Aorta (tissue), 5 donors: ENCODE measurements at places on chromosomes 3 and 15.

DNA sequence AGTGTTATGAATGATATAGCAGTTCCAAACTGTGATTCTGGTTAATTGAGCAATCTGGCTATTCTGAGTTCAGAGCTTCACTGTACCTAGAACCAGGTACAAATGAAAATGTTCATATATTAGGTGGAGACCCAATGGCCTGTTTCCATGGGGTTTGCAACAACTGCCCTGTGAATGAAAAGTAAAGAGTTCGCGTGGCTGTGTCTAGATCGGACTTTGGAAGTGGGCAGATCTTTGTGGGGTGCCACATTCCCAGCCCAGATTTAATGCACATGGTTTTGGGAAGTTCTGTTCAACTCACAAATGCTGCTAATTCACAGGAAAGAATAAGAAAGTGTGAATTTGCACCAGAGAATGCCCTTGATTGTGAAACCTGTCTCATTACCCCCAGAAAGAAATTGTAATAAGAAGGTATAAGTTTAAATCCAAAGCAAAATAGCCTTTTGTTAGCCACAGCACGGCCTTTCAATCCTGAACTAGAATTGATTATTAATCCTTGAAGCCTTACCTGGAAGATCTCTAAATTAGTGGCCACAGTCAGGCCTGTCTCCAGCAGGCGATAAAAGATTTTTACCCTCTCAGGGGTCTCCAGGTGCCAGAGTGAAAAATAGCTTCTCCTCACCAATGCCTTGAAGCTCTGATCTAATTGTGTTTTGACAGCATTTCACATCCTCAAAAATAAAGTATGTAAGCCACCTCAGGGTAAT, 22.6 kb downstream of the WHAMM start:
- no peak for DNase-seq

- DNase-seq: no peak
These were observed 81.3 kb upstream of the ABI3BP start for GRCh38 chr3:101074518-101074917.

GRCh38 chr3:143650120-143650519, 198.1 kb downstream of the SLC9A9 start:
- no peak for DNase-seq

- peak; percentile 94 for DNase-seq
These were observed at the start of gene UBE2Q2 for GRCh38 chr15:75842722-75843677. Gene UBE2Q2 (plus strand): TSS chr15:75843447. CDS start chr15:75843667, 220 bp downstream.

- DNase-seq: no peak
These were observed 122.9 kb downstream of the AKAP13 start for GRCh38 chr15:85503151-85503799.

GRCh38 chr3:133408961-133409360, 9.1 kb downstream of the BFSP2 start:
- DNase-seq: no peak

- no peak for DNase-seq
These were observed 76.8 kb downstream of the VGLL4 start for GRCh38 chr3:11566916-11567315.

DNA sequence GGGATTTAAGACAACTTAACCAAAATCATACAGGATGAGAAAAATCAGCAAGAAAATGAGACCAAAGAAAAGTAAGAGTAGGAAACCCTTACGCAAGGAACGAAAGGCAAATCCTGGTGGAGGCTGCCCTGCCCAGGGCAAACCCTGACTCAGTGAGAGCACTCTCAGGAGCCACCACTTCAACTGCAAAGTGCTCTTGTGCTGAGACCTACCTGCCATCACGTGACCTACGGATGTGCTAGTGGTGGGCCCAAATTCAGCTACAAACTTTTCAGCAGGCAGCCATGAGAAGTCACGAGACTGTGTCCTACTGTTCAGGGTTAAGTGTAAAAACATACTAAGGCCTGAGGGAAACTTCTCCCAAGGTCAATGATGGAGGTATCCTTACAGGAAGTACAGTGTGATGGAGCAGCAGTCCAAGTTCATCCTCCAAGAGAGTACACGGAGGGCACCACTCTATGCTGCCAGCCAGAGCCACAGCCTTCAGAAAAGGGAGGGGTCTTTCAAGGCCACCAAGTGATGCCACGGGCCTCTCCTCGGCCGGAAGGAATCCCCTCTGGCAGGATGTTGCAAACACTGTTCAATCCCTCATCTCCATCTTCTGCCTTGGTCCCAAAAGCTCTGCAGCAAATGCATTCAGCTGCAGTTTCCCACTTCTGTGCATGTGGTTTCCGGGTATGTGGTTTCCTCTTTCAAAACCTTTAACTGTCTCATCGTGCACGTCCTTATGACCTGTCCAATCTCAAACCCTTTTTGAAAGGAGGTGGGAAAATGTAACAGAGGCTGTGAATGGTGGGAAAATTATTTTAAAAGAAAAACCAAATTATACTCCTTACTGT, 9.5 kb downstream of the CHSY1 start:
- no peak for DNase-seq

DNA sequence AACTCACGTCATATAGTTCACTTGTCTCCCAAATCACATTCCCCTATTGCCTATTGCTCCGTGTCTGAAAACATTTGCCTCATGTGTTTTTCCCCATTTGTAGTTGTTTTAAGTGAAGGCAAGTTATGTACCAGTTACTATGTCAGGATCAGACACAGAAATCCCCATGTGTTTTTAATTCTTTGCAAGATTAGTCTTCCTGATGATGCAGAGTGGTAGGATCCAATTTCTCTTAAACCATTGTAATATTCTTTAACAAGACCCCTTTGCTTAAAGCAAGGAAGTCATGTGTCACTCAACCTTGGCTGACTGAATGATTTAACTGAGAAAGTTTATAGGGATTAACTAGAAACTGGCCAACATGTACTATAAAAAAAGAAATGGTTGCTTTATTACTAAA, 164.4 kb downstream of the OPA1 start:
- DNase-seq: no peak

DNA sequence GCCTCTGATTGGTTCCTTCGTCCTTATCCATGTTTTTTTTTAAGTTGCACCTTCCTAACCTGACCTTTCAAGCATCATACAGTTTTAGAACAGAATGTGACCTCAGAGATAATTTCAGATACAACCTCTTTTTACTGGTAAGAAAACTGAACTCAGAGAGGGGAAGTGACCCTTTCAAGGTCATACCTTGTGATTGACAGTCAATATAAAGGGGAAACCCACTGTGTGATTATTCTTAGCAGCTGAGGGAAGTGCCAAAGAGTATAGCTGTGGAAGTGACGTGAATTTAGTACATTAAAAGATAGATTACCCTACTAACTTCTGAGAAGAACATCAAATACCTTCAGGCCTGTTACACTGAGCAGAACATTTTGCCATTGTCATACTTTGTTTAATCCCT, 319.4 kb downstream of the NEK10 start:
- no peak for DNase-seq

DNA sequence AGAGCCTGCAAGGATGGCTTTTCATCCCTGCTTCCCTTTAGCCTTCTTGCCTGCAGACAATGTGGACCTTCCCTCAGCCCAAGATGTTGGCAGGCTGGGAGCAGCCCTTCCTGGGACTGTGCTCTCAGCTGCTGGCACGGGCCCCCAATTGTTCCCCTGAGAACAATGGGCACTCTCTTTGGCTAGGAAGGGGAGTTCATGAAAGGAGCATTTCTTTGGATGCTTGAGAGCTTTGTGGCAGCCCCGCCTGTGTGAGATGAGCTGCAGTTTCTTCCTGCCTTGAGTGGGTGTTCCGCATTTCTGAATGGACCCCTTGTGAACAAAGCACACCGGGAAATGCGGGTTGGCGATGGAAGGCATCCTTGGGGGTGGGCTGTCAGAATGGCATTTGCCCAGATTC, 35.0 kb upstream of the BSN start:
- DNase-seq: no peak

DNA sequence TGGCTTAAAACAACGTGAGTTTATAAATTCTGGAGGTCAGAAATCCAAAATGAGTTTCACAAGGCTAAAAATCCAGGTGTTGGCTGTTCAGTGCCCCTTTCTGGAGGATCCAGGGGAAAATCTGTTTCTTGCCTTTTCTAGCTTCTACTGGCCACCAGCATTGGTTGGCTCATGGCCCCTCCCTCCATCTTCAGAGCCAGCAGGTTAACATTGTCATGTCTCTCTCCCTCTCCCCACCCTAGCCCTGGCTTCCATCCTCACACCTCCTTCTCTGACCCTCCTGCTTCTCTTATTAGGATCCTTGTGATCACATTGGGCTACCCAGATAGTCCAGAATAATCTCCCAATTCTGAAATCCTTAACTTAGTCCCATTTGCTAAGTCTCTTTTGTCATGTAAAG, 32.9 kb upstream of the MGLL start:
- DNase-seq: no peak

DNA sequence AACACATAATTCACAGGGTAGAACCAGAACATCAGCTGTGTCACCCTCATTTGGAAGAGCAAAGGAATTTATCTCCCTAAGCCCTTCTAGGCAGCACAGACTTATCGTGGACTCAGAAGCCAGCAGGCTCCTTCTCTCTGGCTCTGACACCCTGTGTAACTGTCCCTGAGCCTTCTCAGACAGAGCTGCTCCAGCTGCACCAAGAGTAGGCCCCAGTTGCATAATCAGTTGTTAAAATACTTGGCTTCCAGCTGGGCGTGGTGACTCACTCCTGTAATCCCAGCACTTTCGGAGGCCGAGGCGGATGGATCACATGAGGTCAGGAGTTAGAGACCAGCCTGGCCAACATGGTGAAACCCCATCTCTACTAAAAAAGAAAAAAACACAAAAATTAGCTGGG, 49.4 kb upstream of the ACVR2B start:
- no peak for DNase-seq

- no peak for DNase-seq
These were observed 618 bp downstream of the PARL start for GRCh38 chr3:183884097-183884426.

GRCh38 chr3:59425371-59425770, 375.5 kb upstream of the CFAP20DC start:
- no peak for DNase-seq

GRCh38 chr3:43869491-43869890, 178.8 kb downstream of the ABHD5 start:
- peak; percentile 9 for DNase-seq

GRCh38 chr15:74375303-74375693, 7.9 kb upstream of the CYP11A1 start:
- peak; percentile 88 for DNase-seq

DNA sequence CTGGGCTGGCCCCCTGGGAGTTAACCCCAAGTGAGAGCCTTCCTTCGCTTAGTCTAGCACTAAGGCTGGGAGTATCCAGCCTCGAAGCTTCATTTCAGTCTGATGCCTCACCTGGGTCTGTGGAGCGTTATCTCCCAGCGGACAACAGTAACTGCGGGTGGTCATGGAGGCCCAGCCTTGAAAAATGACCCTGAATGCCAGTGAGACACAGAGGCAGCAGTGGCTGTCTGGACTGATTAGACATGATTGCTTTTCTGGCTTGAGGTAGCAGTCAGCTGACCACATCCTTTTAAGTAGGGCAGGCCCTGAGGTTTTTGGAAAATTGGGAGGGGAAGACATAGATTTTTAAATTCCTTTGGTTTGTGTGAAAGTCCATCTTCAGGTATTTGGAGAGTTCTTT, 28.2 kb upstream of the TRIM59 start:
- no peak for DNase-seq

GRCh38 chr3:166324401-166324800, 487.2 kb upstream of the BCHE start:
- no peak for DNase-seq

DNA sequence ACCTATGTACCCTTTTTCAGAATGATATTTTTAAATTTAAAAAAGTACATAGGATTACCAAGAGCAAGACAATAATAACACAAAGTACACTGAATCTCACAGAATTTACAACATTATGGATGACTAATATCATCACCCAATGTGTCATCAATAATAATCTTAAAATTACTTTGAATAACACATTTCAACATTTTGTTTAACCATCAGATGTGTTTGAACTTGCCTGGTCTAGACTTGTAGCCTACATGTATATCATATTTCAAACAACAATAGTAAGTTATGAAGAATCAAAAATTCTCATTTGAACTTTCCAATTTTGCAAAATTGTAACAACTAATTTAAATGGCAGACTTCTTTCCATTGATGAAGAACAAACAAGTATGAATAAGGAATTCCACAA, 15.1 kb downstream of the LRRC3B start:
- no peak for DNase-seq

DNA sequence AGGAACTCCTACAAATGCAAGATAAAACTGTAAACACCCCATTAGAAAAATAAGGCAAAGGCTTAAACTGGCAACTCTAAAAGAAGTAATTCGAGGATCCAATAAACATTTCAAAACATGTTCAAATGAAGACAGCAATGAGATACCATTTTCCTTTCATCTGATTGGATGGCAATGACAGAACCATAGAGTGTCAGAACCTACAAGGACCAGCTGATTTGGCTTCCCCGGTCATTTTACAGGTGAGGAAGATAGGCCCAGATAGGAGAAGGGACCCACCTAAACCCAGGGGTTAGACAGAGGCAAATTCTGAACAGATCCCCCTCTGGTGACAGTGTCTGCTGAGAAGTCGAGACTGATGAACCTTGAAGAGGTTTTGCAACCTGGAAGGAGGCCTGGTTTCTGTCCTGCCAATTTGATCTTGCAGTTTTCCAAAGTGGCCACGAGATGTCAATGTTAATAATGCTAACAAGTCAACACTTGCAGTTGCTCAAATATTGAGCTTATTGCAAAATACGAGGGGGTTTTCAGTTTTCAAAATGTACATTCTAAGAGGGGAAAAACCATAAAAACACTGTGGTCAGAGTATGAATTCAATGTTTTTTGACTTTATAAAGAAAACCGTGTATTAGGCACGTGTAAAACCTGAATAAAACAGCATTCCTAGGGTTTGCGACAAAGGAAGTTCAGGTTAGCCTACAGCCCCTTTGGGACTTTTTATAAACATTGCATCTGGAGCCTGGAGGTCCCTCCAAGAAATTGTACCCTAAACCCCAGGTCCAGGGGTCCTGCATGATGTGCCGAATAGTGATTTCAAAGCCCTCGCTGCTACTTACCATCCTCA, 21.5 kb downstream of the CFAP161 start:
- DNase-seq: no peak

DNA sequence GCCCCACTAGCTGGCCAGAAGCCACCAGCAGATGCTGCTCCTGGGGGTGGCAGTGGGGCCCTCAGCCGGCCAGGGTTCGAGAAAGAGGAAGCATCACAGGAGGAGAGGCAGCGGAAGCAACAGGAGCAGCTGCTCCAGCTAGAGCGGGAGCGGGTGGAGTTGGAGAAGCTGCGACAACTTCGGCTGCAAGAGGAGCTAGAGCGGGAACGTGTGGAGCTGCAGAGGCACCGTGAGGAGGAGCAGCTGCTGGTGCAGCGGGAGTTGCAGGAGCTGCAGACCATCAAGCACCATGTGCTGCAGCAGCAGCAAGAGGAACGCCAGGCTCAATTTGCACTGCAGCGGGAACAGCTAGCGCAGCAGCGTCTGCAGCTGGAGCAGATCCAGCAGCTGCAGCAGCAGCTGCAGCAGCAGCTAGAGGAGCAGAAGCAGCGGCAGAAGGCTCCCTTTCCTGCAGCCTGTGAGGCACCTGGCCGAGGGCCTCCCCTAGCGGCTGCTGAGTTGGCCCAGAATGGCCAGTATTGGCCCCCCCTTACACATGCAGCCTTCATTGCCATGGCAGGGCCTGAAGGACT, 17.5 kb upstream of the APEH start:
- no peak for DNase-seq
